A172 (cell line): ENCODE measurements at places on chromosomes 13 and 19. TPM values are rescaled to one million over a fixed set of nuclear protein-coding genes. Genes with fewer than 3 reads are reported as not detected.

GRCh38 chr13:53238261-53238660 lies 209.6 kb downstream of the OLFM4 start:
- no peak for DNase-seq

DNA sequence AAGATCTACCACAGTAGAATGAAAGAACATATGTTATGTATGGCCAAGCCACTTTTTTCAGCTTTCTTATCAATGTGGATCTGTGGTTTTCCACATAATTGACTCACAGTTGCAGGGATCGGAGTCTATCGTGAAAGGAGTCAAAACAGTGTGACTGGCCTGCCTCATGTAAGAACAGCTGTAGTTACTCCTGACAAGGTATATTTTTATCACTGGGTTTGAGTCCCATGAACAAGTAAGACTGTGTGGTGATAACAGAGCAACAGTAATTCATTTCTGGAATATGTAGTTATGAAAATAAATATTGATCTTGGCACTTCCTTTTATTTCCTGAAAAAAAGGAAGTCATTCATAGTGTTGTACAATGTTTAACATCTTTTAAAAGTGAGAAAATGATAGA lies 416.6 kb downstream of the KLF12 start:
- no peak for DNase-seq

The HS6ST3 gene
- not detected in 2 replicates for total RNA-seq

GRCh38 chr13:35630551-35631275 lies 154.2 kb upstream of the MAB21L1 start:
- peak; percentile 51 for DNase-seq

- DNase-seq = no peak
Observed at GRCh38 chr13:20847296-20847695, 55.2 kb downstream of the XPO4 start.

- peak; percentile 13 for DNase-seq
Observed at GRCh38 chr13:85148009-85148408, 651.2 kb downstream of the SLITRK6 start.

The SIGLEC11 gene
- total RNA-seq = not detected in 2 replicates

GRCh38 chr13:106377931-106378662 lies 157.4 kb downstream of the EFNB2 start:
- DNase-seq = no peak

- peak; percentile 40 for DNase-seq
Observed at GRCh38 chr19:4059891-4060620, 6.6 kb downstream of the ZBTB7A start.

GRCh38 chr13:48790966-48791365 lies 137.2 kb downstream of the CYSLTR2 start:
- no peak for DNase-seq

GRCh38 chr19:51572410-51572809 lies 1.3 kb downstream of the ZNF175 start:
- DNase-seq = no peak

- peak; percentile 95 for DNase-seq
Observed at GRCh38 chr19:18464646-18465045, 26.7 kb upstream of the ISYNA1 start.

- no peak for DNase-seq
Observed at GRCh38 chr13:40137400-40137799, 481.9 kb downstream of the COG6 start.

DNA sequence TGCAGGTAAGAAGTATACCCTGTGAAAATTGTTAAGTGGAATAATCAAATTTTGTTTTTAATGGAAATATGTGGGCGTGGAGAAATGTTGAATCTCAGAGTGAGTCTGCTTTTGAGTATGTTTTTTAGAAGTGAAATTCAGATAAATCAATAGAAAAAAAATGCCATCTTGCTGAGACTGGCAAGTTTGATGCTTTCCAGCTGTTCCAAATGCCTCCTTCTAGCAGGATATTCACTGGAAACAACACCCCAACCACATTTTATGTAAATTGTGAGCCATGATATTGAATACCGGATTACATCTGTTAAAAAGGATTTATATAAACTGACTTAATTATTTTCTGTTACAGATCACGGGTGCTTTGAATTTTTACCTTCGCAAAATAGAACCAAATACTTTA lies 115.4 kb downstream of the ITGBL1 start:
- DNase-seq = no peak

The MATK gene
- total RNA-seq = 0.05 and 0.78 TPM in 2 replicates

The FAM32A gene
- 198 and 231 TPM in 2 replicates for total RNA-seq

GRCh38 chr19:19554074-19555023 lies 16.3 kb downstream of the CILP2 start:
- peak; percentile 27 for DNase-seq

GRCh38 chr19:44590245-44591059 lies 22.9 kb upstream of the IGSF23 start:
- DNase-seq = no peak

GRCh38 chr19:33238481-33239149 lies 13.0 kb upstream of the SLC7A10 start:
- no peak for DNase-seq

DNA sequence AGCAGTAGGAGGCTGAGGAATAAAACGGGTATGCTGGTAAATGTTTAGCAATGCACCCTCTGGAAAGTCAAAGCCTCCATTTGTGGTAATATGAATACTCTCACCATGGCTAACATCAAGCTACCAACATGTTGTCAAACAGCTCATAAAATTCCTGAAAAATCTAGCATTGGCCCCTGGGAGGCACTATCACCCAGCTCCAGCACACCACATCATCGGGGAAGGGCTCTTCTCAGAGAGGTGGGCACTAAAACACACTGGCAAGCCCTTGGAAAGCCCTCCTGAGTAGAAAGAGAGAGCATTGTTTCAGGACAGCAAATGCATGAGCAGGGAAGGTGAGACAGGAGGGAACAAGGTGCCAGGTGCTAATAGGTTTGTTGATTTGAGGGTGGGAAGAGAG lies 53.9 kb upstream of the FLT1 start:
- DNase-seq = no peak

DNA sequence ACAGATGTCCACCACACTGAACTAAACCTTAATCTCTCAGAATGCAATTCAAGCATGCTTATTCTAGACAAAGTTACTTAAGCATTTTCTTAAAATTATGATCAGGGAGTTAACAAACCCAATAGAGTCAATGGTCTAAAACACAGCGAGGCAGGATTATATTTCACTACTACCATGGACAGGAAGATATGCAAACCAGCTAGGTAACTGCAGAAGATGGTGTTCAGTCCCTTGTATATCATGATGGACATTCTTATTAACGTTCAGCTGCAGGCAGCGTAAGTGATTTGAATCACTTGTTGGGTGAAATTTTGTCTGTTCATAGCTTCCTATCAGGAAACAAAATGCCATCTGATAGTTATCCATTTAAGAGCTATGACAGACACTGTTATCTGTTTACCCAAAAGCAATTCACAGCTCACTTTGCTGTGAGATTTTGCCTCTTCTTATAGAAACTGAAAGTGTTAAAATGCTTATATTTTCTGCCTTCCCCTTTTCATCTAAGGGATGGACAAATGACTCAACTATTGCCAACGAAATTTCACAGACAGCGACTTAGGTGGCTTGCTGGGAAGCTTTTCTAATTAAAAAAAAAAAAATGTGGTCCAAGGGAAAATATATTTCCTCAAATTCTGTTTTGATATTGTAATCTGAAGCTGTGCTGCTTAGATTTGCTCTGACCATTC lies 591.9 kb downstream of the DACH1 start:
- no peak for DNase-seq

- no peak for DNase-seq
Observed at GRCh38 chr19:33704271-33704670, 82.5 kb downstream of the CHST8 start.

The FCGBP gene
- total RNA-seq = 0.07 TPM in 1 of 2 replicates, not detected in the other

DNA sequence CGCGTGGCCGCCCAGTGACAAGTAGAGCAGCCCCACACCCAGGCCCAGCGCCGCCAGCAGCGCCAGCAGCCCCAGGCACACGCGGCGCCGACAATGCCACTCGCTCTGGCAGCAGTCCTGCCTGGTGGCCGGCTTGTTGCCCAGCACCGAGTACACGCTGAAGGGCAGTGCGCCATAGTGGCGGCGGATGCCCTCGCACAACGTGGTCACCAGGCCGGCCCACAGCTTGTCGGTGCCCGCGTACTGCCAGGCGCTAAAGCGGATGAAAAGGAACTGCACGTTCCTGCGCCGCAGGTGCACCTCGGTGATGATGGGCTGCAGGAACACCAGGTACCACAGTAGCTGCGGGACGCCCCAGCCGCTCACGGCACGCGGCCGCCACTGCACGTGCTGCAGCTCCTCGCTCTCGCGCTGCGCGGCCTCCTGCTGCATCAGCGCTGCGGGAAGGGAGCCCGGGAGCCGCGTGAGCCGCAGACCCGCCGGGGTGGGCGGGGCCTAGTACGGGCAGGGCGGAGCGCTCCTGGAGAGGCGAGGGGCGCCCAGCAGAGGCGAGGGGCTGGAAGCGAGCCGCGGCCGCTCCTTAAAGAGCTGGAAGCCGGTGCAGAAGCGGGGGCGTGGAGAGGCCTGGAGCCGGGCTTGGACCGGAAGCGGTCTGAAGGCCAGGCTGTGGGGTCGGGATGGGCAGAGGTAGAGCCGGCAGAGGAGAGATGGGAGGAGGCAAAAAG lies 7.3 kb downstream of the NKPD1 start:
- no peak for DNase-seq

- no peak for DNase-seq
Observed at GRCh38 chr19:30214651-30215051, 157.5 kb upstream of the ZNF536 start.

DNA sequence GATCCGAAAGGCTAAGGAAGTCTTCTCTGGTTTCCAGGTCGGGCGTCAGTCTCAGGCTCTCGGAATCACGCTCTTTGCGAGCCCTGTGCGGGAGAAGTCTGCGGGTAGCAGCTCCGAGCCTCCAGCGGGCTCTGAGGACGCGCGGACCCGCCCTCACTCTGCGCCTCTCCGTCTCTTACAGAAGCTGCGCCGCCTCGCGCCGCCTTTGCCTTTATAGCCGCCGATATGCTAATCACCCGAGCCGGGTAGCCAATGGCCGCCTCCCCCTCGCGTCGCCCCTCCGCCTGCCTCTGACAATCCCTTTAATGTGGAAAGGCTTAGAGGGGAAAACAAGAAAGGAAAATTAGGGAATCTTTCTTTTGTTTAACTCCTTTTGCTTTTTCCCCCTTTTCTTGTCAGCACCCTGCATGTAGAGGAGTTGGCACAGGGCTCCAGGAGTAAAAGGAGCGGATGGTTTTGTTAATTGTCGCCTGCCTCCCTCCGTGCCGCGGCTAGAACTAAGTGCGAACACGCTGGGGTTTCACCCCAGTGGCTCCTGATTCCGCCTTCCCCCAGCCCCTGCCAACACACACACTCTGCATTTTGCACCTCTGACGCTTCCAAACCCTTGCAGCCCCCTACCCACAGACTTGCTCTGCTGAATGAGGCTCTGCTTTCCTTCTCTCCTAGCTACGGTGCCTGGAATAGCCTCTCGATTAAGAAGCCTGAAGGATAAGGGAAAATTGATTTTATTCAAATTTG lies at the start of gene PCDH8:
PCDH8 (minus strand) TSS at position 186 of the 741 bp plus-strand sequence. CDS start 204 bp downstream, outside the sequence.
- DNase-seq = no peak

DNA sequence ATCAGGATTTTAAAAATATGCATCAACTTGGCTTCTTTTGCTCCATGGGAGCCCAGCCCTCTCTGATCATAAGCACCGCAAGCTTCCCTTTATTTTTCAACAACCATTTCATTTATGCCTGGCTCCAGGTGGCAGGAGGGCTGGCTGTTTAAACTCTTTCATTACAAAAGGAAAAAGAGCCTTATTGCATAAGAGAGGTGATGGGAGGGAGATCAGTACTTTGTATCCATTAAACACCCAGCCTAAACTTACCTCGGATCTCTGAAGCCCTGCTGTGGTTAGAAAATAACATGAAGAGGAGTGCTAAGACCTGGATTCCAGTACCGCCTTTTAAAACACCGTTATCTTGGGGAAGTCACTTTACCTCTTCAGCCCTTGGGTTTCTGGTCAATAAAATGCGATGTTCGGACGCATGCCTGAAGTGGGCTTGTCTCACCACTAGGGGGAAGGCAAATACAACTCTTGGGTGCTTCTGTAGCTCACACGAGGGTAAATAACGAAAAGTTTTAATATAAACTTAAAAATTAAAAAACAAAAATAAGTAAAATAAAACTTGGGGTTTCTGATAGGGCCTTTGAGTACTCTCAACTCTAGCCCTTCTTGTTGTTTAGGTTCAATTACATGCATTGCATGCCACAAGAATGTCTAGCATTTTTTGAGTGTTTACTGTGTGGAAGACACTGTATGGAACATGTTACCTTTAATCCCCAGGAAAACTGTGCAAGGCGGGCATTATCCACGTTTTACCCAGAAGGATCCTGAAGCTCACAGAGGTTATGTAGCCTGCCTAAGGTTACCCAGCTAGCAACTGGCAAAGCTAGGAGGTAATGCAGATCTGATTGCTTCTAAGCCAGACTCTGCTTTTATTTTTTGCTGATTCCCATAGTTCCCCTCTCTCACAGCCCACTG lies 240.3 kb downstream of the LMO7 start:
- peak; percentile 39 for DNase-seq

The PRODH2 gene
- total RNA-seq = not detected in 2 replicates

GRCh38 chr13:30103161-30103840 lies 204.1 kb downstream of the KATNAL1 start:
- no peak for DNase-seq

- no peak for DNase-seq
Observed at GRCh38 chr13:99251921-99252320, 6.3 kb downstream of the GPR18 start.

The COQ8B gene
- total RNA-seq = 35.2 and 51.5 TPM in 2 replicates

The F2RL3 gene
- not detected in 2 replicates for total RNA-seq

DNA sequence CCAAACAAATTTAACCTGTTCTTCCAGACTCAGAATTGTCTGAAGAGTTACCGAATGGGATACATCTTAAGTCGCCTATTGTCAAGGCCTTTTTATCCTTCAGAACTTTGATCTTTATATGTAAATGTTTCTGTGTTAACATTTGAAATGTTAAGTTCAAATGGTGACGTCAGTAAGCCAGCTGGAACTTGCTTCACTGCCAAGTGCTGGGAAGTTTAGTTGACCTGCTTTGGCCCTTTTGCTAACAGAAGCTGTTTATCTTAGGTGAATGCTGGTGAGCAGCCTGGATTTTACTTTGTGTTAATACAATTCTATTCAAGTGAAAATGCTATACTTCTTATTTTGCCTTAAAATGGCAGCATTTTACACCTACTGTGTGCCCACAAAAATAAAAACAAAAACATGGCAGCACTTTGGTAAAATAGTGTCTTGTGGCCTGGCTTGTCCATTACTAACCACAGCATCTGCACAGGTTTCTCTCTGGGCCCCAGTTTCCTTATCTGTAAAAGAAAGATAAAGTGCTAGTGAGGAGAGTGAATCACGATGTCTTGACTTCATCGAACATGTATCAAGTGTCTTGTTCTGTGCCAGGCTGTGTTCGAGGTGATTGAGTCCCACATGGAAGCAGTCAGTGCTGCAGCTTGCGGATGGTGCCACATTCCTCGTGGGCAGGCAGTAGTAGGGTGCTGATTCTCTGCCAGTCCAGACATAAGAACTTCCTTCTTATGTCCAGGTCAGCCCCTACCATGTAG lies 2.2 kb downstream of the NAXD start:
- DNase-seq = peak; percentile 30
